ENCODE measurements at places on chromosomes 7 and 10. TPM values are rescaled to one million over a fixed set of nuclear protein-coding genes. Genes with fewer than 3 reads are reported as not detected.

GRCh38 chr10:58209669-58210068, 58.0 kb downstream of the IPMK start:
- DNase-seq, result no peak

Gene GIMAP1
- total RNA-seq, result 9.0 TPM

Gene OPALIN
- not detected for total RNA-seq

DNA sequence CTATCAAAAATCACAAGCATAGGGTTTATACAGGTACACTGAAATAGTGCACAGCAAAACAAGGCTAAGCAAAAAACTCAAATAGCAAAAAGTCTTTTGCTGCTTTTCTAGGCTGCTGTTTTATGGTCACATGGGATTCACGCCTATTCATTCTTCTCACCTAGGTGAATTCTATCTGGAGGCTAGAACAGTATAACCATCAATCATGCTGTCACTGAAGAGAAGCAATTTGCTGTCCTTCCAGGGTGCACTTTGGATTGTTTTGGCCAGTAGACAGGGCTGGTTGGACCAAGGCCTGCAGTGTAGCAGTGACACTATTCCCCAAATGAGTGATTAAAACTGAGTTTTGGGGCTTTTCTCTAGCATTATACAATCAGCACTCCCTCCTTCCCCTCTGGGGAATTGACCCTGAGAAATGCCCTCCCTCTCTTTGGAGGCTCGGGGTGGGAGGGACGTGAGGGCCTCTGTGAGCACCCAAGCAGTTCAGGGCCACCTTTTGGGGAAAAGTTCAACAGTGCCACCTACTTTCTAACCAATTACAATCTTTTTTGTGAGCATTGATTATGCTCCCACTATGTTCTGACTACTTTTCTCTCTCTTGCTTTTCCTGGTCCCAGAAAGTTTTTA, 16.2 kb upstream of the SND1 start:
- DNase-seq, result no peak

DNA sequence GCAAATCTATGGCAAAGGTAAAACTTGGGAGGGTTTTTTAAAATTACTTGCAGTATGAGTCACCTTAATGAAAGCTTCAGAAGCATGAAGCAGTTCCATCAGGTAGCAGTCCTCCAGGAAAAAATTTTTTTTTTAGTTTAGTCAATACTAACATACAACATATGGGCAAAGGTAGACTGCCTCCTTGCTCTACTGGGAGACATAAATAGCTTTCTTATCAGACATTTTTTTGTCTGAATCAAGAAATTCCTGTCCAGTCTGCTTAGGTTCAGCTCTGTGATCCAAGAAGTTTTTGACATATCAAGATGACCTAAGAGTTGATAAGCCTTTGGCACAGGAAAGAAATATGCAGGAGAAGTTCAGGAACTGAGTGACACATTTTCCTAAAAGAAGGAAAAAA, 171.5 kb upstream of the TCF7L2 start:
- no peak for DNase-seq

DNA sequence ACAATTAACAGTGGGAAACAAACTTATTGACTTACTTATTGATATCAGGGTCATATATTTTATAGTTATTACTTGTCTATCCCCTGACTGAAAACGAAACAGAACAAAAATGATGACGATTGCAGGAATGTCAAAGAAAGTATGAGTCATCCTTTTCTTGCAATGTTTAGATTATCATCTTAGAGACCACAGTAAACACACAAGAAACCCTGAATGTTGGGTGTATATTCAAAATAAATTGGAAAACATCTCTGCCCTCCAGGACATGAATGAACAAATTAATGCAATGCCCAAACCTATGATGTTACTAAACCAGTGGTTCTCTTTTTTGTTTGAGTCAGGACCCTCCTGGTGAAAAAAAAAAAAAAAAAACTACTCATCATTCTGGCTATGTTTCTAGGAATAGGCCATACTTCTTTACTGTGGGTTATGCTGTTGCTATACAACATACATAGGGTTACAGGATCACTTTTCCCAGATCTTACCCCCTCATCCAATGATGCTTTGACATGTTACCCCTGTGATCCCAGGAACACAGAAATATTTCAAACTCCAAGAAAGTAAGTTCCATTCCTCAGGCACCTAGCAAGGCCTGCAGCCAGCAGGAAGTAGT, 623.4 kb upstream of the IGFBP3 start:
- no peak for DNase-seq

DNA sequence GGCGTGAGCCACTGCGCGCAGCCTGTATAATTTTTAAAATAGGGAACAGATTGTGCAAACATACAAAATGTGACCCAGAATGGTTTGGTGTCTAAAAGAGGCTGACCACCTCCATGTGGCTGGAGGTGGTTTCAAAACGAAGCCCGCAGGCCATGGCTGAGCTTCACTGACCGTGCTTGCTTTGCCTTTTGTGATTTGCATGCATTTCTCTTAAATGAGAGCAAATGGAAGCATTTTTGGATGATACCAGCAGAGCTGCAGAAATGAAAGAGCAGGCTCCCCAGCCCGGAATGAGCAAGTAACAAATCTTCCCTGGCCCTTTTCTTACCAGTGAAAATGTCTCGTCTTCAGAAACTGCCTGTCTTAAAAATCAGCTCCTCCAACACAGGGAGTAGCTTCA, 239.9 kb downstream of the CAMK1D start:
- no peak for DNase-seq

Gene SLC13A1
- not detected for total RNA-seq

DNA sequence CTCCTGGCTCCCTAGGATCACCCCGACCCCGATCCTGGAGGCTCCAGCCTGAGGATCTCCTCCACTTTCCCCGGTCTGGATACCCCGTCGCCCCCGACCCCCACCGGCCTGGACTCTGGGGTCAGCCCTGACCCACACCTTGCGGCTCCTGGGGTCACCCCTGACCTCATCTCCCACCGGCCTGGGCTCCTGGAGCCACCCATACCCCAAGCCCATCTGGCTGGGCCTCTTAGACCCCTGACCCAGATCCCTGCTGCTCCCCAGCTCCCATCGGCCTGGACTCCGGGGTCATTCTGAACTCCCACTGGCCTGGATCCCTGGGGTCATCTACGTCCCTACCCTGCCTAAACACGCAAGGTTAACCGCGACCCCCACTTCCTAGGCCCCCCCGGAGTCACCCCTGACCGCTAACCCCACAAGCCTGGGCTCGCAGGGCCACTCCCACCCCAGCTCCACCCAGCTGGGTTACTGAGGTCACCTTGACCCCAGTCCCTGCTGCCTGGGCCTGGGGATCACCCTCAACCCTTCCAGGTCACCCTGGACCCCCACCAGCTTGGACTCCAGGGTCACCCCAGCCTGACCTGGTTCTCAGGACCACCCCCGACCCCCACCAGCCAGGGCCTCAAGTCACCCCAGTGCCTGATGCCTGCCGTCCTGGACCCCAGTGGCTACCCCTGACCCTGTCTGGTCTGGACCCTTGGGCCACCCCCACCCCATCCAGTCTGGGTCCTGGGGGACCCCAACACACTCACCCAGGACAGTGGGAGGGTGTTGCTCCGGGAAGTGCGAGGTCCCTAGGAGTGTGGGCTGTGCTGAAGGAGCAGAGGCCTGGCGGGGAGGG, 1.2 kb downstream of the FOXK1 start:
- no peak for DNase-seq

Gene GPER1
- total RNA-seq, result 2.6 TPM

Gene HOXA5
- 22.6 TPM for total RNA-seq

DNA sequence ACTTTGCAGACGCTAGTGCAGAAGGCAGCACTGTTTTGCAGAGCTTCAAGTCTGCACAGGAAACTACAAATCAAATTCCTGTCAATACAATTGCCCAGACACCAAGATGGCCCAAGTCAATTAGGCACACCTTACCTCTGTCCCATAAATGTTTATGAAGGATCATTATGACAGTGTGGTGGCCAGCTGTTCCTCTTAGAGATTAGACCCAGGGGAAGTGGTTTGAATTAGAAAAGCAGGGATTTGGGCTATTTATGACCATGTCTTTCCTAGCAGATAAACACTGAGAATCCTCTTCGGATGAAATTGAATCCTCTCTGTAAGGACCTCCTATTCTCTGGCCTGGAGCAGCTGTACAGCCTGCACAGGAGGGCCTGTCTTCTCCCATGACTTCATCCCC, 9.9 kb upstream of the NEUROG3 start:
- no peak for DNase-seq

DNA sequence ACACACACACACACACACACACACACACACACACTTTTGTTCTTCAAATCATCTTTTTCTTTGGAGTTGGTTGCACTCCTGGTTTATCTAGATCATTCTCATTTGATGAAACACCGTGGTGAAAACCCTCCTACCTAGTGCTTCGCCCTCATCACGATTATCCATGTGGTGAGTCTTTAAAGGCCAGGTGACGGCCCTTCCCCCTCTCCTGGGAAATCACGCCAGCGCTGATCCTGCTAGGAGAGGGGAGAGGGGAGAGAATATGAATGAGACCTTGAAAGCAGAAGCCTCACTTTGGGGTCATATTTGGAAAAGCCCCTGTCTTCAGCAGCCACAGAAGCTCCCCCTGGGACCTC, 103.9 kb upstream of the LRRC4 start:
- no peak for DNase-seq

- DNase-seq, result no peak
These were observed 1454.1 kb downstream of the GATA3 start for GRCh38 chr10:9508606-9509005.

DNA sequence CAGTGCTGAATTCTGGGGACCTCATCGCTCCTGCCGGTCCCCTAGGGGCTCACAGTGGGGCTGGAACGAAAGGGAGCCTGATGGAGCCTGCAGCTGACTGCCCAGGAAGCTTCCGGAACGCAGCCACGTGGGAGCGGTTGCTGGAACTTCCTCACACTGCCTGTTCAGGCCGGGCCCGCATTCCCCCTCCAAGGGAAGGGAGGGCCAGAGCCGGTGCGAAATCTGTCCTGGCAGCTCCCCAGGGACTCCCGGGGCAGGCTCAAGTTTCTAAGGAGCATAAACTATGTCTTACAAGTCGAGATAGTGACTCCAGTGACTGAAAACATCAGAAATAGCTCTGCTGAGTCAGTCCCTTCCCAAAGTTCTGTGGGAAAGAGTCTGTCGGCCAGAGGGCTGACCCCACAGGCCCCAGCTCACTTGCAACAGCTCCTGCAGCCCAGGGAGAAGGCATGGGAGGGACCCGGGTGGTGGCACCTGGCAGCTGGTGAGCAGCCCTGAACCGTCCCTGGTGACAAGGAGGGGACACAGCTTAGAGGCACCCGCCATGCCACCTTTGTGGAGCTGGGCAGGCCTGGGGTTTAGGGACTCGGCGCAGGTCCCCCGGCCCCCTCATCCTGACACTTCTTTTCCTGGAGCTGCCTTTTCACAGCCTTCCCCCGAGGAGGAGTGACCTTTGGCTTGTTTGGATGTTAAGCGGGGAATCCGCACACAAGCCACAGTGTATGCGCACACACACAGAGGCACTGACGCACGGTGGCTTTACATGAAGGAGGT, 47.6 kb downstream of the PDGFA start:
- no peak for DNase-seq

GRCh38 chr7:14739168-14739840, 163.2 kb downstream of the DGKB start:
- DNase-seq, result no peak

Gene NUP42
- 29.4 TPM for total RNA-seq

Gene ZNF488
- 0.44 TPM for total RNA-seq

GRCh38 chr10:76970711-76971519, 666.7 kb downstream of the KCNMA1 start:
- DNase-seq, result no peak

Gene TMEM196
- total RNA-seq, result not detected

Gene ASB15
- total RNA-seq, result not detected

GRCh38 chr7:39509912-39510311, 56.3 kb upstream of the YAE1 start:
- DNase-seq, result no peak

DNA sequence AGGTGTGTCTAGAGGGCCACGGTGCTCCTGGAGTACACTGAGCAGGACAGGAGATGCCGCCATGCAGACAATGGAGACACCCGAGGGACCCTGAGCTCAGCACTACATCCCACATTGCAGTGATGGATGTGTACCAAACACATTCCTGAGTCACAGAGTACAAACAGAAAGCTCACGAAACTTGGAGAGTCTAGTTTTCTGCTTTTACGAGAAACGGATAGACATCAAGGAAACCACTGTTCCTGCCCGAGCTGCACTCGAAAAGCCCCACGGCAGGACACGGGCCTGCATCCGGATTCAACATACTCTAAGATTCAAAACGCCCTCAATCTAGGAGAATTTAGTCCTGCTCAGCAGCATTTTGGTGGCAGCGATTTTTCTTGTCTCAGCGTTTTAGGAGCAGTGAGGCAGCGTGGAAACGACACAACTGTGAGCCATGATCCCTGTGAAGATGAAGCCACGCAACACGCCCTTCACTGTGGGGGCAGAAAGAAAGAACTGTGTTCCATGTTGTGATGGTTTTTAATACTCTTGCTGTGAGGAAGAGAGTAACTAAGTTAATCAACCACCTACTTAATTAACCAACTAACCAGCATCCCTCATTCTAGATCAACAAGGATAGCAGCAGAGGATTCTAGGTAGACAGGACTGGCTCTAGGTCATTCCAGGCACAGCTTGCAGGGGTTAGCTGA, 3.2 kb downstream of the TNS3 start:
- no peak for DNase-seq

DNA sequence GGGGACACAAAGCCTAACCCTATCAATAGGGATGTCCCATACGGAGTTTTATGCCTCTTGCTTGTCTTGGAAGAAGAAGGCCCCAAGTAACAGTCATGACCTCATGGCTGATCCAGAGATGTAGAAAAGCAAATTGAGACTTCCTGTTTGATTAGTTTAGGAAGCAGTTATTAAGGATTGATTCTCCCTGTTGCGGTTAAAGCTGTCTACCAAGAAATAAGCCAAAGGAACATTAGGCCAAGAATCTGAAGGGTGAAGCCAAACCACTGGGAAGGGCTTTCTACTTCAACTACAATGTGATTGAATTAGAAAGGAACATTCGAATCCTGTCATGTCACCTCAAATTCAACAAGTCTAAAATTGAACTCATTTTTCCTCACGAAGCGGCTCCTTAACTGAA, 60.5 kb upstream of the AGBL3 start:
- no peak for DNase-seq

DNA sequence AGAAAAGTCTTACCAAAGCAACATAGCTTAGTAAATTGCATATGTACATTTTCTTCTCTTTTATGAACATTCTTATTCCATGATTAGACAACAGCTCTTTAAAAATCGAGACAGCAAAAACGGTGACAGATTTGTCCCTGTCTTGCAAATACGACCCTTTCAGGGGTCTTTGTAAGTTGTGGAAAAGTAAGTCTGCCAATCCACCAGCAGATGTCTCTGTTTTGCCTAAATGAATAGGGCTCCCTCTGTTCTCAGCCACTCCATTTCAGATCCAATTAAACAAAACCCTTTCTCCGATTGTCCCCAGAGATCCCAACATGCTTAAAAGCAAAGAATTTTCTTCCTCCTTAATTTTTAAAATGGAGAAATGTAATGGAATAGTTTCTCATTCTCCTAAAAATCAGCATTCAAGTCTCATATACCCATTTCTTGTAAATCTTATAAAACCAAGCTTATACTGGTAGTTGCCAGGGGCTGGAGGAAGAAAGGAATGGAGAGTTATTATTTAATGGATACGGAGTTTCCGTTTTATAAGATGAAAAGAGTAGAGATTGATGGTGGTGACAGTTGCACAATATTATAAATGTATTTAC, 61.0 kb upstream of the NFE2L3 start:
- no peak for DNase-seq

Measured in breast epithelium (tissue), 4 donors.